ENCODE measurements at places on chromosomes 6 and 20.

DNA sequence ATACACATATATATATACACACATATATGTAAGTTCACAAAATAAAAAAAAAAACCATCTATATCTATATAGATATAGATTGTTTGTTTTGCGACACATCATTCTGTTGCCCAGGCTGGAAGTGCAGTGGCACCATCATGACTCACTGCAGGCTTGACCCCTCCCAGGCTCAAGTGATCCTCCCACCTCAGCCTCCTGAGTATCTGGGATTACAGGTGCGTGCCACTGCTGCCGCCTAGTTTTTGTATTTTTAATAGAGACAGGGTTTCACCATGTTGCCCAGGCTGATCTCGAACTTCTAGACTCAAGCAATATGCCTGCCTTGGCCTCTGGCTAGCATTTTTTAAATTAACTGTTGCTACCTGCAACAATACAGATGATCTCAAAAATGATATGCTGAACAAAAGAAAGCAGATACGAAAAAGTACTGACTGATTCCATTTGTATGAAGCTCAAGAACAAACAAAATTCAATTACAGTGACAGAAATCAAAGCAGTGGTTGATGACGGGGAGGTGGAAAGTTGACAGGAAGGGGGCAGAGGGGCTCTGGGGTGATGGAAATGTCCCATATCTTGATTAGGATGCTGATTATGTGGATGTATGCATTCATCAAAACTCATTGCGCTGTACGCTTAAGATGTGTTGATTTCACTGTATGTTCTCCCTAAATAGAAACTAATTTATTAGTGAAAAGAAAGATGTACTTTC, 49.6 kb downstream of the ATXN1 start:
- DNase-seq: no peak

DNA sequence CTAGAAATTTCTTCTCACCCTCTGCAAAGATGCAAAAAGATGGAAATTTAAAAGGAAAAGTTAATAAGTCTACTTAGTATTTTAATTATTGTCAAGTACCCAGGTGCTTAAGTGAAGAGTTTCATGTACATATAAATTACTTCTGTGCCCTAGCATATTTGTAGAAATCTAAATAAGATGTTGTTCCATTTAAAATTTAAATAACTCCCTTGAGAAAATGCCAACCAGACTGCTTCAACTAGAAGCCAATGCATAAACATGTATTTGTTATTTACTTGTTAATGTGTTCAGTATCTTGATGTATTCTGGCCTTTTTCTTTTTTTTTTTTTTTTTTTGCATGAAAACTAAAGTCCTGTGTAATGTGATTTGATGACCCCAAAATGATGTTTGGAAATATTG, 6.3 kb upstream of the TMEM244 start:
- DNase-seq: no peak

GRCh38 chr6:36651659-36652379, 26.7 kb upstream of the CDKN1A start:
- DNase-seq: no peak

- DNase-seq: peak; percentile 13
Observed at GRCh38 chr20:5933802-5934436, 16.4 kb downstream of the TRMT6 start.

DNA sequence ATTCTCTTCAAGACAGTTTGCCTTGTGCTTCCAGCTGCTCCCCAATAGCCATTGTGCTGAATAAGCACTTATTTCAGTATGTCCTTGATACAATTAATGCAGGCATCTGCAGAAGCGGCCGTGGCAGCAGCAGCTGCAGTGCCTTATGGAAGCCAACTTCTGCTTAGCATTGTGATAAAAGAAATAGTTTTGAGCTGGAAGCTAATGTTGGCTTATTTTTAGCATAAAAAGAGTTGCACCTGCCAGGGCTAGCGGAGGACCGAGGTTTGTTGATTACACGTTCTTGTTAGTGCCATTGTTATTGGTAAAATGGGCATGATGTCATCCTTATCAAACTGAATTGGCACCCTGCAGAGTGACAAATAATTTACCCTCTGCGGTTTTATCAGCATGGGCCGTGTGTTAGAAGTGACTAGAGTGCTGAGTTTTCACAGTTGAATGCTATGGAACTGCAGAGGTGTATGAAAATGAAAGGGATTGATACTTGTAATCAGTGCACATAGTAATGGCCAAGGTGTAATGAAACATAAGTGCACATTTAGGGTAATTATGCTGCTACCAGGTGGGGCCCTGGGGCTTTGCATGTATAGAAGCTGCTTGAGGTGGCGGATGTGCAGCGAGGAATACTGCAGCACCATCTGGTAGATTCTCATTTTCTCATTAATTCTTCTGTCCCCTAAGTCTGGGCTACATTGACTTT, 334.3 kb downstream of the CDKAL1 start:
- no peak for DNase-seq

DNA sequence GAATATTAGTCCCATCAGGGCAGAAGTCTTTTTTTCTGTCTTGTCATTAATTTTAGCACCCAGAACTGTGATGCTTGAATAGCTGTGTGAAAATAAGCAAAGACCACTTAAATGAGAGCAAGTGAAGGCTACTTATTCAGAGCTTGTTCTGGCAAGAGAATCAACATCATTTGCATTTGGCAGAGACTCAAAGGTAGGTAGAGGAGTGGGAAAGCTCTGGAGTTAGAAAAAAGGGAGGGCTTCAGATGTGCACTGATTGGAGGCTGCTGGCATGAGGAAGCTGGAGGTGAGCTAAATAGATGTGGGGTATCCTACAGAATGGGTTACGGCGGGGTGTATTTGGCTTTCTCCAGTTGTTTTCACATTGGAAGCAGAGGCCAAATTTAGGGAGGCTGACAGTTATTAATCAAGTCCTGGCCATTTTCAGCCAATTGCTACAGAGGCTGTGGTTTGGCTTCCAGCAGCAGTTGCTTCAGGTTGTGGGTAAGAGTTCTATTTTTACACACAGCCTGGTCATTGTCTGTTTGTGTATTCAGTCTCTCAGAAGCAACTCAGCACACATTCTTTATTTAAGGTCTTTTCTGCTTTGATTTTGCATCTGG, 254.3 kb downstream of the BTBD3 start:
- peak; percentile 78 for DNase-seq

DNA sequence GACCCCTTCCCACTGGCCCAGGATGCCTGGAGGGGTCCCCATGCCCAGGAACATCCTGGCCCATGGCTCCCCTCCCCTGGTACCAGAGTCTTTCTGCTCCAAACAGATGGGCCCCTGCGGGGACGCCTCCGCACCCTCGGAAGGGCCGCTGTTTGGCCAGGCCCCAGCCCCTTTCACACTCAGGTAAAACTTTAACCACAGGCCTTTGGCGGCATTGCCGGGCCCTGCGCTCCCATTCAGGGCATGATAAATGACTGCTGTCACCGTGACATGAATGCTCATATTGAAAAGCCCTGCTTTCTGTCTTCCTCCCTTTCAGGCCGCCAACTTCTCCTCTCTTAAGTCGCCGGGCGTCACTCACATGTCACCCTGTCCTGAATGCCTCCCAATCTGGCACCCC, 141.5 kb upstream of the TOP1 start:
- DNase-seq: no peak

DNA sequence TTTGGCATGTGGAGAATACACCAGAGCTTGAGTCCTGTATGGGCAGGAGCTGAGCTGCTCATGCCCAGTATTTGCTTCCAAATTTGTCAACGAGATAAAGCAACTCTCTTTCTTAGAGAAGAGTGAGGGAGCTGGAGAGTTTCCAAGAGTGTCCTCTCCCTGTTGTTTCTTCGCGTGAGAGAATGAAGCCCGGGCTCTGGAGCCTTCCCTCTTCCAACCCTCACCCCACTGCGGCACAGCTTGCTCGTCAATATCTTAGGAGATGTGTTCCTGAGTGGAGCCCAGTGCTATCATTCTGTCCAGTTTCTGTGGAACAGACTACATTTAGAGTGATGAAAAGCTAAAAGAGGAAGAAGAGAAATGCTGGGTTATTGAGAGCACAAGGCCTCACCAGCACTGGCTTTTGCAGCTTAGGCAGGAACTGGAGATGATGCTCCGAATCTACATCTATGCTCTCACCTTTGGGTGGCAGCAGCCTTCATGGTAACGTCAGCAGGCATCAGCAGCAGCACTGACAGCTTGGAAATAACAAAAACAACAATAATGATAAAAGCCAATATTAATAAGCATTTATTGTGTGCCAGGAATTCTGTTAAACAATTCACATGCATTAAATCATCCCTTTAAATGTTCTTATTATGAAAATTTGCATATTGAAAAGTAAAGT, 66.5 kb upstream of the TFB1M start:
- no peak for DNase-seq

GRCh38 chr6:41638935-41639808, 904 bp downstream of the MDFI start:
- peak; percentile 87 for DNase-seq

GRCh38 chr20:6012179-6012578, 41.7 kb downstream of the LRRN4 start:
- DNase-seq: no peak

- peak; percentile 91 for DNase-seq
Observed at GRCh38 chr6:108587258-108588059, 26.7 kb downstream of the FOXO3 start.

DNA sequence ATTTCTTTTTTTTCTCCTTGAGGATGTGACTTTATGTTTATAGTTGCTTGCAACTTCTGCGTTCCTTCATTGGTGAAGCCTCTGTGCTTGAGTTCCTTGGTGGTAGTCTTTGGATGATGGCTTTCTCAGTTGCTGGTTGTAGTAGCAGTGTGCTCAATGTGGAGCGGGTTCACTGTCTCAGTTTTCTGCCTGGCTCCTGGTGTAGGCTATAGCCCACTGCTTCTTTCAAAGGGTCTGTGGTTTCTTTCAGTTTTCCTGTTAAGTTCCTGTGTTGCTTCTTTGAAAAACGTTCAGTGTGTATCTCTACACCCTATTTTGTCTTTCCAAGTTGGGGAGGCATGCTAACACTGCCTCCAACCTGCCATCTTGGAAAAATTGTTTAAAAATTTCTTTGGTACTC, 33.9 kb upstream of the ZBTB24 start:
- no peak for DNase-seq

DNA sequence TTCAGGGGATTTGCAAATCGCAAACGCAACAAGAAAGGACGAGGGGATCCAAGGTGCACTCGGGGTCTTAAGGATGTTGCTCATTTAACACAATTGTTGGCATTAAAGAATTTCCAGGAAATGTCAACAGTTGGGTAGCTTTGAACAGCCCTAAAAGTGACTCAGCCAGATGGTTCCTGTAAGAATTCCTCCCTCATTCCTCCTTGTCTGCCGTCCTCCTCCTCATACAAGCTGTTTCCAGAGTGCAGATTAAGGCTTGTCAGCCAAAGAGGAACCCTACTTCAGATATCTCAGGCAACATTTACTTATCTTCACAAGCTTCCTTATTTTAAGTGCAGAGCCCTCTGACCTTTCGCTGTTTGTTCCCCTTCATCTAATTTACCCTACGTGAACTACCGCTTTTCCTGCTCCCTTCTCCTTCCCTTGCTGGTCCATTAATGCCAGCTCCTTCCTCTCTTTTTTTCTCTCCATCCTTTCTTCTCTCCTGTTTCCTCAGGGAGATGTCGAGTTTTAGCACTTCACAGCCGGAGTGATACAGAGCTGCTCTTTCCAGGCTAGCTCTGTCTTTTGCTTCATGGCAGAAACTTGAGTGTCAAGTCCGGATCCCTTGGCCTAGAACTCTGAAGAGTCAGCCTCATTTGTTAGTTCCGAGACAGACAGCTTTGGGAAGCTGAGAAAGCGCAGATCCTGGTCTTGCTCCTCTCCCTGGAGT, 26.1 kb upstream of the TBC1D7 start:
- DNase-seq: peak; percentile 74

DNA sequence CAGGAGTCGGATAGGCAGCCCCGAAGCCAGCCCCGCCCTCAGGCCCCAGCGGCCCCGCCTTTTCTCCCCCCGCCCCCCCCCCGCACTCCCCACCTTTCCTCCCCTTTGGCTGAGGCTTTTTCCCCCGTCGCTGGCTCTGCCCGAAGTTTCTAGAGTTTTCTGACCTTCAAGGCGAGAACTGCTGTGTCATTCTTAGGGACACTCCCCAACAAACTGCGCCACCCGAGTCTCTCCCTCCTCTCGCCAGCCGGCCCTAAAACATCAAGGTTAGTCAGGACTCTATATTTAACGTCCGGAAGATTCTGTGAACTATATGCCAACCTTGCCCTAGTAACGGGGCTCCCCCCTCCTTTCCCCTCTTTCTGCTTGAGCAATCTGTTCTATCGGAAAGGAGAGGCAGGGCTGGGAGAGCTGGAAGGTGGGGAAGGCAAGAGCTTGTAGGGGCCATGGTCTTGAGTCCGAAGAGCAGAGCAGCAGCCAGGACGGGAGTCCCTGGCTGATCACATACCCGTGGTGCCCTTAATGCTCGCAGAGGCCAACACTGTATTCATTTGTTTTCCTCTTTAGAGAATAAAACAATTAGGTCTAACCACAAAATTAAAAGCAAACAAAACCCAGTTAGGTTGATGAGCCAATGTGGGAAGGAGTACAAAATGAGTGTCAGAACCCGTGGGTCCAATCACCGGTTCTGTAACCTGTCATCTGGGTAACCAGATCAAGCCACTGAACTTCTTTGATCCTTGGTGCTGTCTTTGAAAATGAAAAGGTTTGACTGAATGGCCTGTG, 5.3 kb upstream of the HSPA1B start:
- DNase-seq: peak; percentile 89

GRCh38 chr6:163789199-163789810, 374.8 kb downstream of the QKI start:
- DNase-seq: no peak

DNA sequence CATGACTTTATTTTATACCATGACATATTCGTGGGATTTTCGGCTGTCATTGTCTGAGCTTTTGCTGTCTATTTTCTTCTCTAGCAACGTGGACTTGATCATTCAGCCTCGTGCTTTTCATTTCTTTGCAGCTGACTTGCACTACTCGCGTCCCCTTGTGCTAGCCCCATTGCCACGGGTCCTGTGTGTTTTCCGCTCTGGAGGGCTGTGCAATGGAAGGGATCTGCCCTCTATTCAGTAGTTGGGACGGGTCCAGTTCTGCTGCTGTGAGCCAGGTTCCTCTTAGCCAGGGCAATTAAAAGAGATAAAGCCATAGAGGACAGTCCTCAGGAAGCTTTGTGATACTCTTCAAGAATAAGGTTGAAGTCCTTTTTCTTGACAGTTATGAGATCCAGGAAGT, 17.6 kb downstream of the NEDD9 start:
- DNase-seq: no peak

GRCh38 chr6:56292505-56293181, 45.3 kb upstream of the COL21A1 start:
- DNase-seq: peak; percentile 75

GRCh38 chr6:20746024-20746423, 211.8 kb downstream of the CDKAL1 start:
- DNase-seq: no peak

GRCh38 chr6:44725070-44725469, 337.6 kb downstream of the CDC5L start:
- peak; percentile 13 for DNase-seq

GRCh38 chr6:108074057-108074358, 533 bp downstream of the OSTM1 start:
- no peak for DNase-seq

- no peak for DNase-seq
Observed at GRCh38 chr6:48994811-48995210, 468.2 kb downstream of the MMUT start.

- DNase-seq: no peak
Observed at GRCh38 chr20:63104312-63105181, 97.8 kb upstream of the BHLHE23 start.

- DNase-seq: no peak
Observed at GRCh38 chr20:37899105-37900045, 3.6 kb upstream of the VSTM2L start.

GRCh38 chr6:137240168-137240567, 21.0 kb upstream of the IFNGR1 start:
- peak; percentile 94 for DNase-seq

GRCh38 chr6:137286916-137287315, 67.7 kb upstream of the IFNGR1 start:
- DNase-seq: no peak

- no peak for DNase-seq
Observed at GRCh38 chr20:45617591-45617990, 11.9 kb upstream of the WFDC10A start.

All from mesenchymal stem cell (in vitro differentiated cells and primary cell).